ENCODE measurements at places on chromosomes 3 and 15. TPM values are rescaled to one million over a fixed set of nuclear protein-coding genes. Genes with fewer than 3 reads are reported as not detected.

GRCh38 chr3:10780922-10781321 is 35.1 kb upstream of the SLC6A11 start:
- no peaks in the 10 kb centered on the region for H3K27me3 ChIP-seq
- no peaks in the 10 kb centered on the region for H3K4me1 ChIP-seq
- DNase-seq: peak; percentile 15
- H3K36me3 ChIP-seq: no peaks in the 10 kb centered on the region
- H3K27ac ChIP-seq: no peak overlapping the region
- H3K4me3 ChIP-seq: no peak overlapping the region

GRCh38 chr3:146117406-146118285 is 43.3 kb downstream of the PLOD2 start:
- no peaks in the 10 kb centered on the region for H3K27me3 ChIP-seq
- peaks cover 43% of the 10 kb centered on the region for H3K36me3 ChIP-seq
- H3K4me3 ChIP-seq: no peak overlapping the region
- DNase-seq: no peak

DNA sequence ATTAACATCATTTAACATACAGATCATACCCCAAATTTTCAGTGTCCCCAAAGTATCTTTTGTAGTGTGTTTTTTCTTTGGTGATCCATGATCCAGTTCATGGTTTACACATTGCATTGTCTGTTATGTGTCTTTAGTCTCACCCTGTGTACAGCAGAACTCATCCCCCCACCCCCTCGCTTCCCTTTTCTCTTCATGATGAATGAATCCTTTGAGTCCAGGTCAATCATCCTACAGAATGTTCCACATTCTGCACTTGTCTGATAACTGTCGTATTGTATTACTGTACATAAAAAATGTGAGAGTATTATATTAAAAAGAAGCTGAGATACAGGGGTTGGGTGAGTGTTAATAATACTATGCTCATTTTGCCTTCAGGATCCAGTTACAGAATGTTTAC is 14.6 kb upstream of the NIT2 start:
- DNase-seq: no peak
- H3K4me1 ChIP-seq: no peaks in the 10 kb centered on the region
- H3K4me3 ChIP-seq: no peak overlapping the region
- no peaks in the 10 kb centered on the region for H3K27me3 ChIP-seq

- DNase-seq: no peak
- no peak overlapping the region for H3K27ac ChIP-seq
- no peaks in the 10 kb centered on the region for H3K4me1 ChIP-seq
Measured at GRCh38 chr3:121072133-121072532, 164.1 kb downstream of the STXBP5L start.

GRCh38 chr3:100269001-100269400 is 8.2 kb downstream of the TBC1D23 start:
- no peak overlapping the region for H3K27ac ChIP-seq
- H3K27me3 ChIP-seq: no peaks in the 10 kb centered on the region
- DNase-seq: no peak

- peak; percentile 24 for DNase-seq
- no peaks in the 10 kb centered on the region for H3K36me3 ChIP-seq
- H3K4me1 ChIP-seq: no peaks in the 10 kb centered on the region
- H3K27ac ChIP-seq: no peak overlapping the region
- H3K4me3 ChIP-seq: no peak overlapping the region
Measured at GRCh38 chr3:23785882-23786281, 19.9 kb upstream of the UBE2E1 start.

Gene LTF
- 0.23 TPM for total RNA-seq
